NCI-H526 (cell line): ENCODE measurements at places on chromosomes 2 and 18.

GRCh38 chr2:236205867-236206645 is 37.9 kb upstream of the GBX2 start:
- DNase-seq = no peak

GRCh38 chr2:2243666-2244065 is 87.4 kb downstream of the MYT1L start:
- DNase-seq = no peak

GRCh38 chr2:188663301-188663700 is 310.9 kb upstream of the COL3A1 start:
- no peak for DNase-seq

- DNase-seq = no peak
Measured at GRCh38 chr18:53952700-53953099, 271.8 kb downstream of the MBD2 start.

GRCh38 chr2:136057023-136057801 is 60.7 kb downstream of the CXCR4 start:
- no peak for DNase-seq

GRCh38 chr2:49291619-49292018 is 137.3 kb upstream of the FSHR start:
- DNase-seq = no peak

- DNase-seq = no peak
Measured at GRCh38 chr18:35239314-35239713, 1.5 kb upstream of the ZNF397 start.

GRCh38 chr2:83388804-83389203 is 1070.3 kb downstream of the SUCLG1 start:
- no peak for DNase-seq

DNA sequence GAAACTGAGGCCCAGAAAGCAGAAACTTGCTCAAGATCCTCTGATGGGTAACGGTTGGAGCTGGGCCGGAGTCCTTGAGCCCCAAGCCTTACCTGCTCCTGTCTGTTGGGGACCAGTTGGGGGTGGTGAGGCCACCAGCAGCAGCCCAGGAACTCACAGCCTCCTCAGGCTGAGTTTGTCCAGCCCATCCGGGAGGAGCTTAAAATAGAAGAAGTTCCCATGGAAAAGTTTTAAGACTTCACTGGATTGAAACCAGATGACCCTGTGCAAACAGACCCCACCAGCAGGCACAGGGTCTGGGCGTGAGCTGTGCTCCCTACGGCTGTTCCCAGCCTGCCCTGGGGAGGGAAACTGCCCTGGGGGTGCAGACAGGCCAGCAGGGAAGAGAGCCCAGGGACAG is 40.6 kb upstream of the FOSL2 start:
- no peak for DNase-seq

DNA sequence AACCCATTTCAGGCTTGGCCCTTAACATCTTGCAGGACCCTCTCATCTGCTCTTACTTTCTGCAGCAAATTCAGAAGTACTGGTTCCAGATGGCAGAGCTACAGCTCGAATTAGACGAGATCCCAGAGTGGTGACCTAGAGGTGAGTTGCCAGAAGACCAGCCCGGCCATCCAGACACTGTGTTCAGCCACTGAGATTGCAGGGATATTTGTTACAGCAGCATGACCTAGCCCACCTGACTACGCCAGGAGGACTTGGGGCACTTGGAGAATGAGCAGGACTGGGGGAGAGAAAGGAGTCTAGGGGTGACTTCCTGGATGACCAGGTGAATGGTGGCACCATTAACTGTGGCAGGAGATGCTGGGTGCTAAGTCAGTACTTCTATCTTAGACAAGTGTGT is 67.2 kb upstream of the ID2 start:
- no peak for DNase-seq

GRCh38 chr2:235106874-235107639 is 155.2 kb downstream of the SH3BP4 start:
- DNase-seq = peak; percentile 45

DNA sequence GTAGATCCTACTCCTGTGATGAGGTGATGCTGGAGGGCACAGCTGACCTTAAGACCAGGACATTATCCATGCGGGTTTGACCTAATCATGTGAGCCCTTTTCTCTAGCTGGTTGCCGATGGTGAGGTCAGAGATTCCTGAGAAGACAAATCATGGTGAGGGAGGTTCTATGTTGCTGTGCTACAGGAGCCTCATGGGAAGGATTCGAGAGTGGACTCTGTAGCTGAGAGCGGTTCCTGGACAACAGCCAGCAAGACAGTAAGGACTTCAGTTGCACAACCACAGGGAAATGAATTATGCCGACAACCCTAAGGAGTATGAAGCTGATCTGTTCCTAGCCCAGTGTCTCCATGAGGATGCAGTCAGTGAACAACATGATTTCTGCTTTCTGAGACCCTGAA is 80.4 kb downstream of the EPB41L3 start:
- no peak for DNase-seq

GRCh38 chr2:88737385-88737784 is 45.9 kb downstream of the RPIA start:
- no peak for DNase-seq

- no peak for DNase-seq
Measured at GRCh38 chr2:37569986-37570679, 101.3 kb downstream of the CDC42EP3 start.

GRCh38 chr2:182134201-182134600 is 148.5 kb downstream of the PPP1R1C start:
- DNase-seq = no peak

DNA sequence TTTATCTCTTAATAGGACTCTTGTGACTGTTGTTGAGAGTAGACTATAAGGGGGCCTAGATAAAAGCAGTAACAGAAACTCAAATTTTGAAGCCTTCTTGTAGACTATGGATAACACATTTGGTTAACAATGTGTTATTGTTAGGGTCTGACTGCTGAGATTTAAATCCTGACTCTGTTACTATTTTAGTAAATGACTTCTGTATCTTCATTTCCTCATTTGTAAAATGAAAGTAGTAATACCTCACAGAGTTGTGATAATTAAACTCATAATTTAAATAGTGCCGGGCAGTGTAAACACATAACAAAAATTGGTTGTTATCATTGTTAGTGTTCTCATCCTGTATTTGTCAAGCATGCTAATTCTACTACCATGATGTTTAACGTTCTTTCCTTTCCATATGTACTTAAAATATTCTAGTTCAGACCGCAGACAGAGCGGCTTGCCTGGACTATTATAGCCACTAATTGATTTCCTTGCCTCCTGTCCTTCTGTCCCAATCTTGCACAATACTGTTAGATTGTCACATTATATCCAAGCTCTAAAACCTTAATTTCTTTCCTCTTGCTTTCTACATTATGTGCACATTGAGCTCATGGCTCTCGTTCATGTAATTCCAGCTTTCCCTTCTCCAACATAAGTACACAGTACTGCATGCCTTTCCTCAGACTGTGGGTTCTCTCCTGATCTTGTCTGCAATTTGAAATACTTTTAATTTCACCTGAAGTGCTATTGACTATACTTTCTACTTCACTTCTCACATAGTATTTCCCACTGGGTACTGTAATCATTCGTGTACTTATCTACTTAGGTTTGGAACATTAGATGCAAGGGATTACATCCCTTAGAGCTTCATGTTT is 48.4 kb downstream of the RBBP8 start:
- DNase-seq = no peak

GRCh38 chr2:53467467-53468180 is 300.0 kb upstream of the CHAC2 start:
- DNase-seq = no peak

DNA sequence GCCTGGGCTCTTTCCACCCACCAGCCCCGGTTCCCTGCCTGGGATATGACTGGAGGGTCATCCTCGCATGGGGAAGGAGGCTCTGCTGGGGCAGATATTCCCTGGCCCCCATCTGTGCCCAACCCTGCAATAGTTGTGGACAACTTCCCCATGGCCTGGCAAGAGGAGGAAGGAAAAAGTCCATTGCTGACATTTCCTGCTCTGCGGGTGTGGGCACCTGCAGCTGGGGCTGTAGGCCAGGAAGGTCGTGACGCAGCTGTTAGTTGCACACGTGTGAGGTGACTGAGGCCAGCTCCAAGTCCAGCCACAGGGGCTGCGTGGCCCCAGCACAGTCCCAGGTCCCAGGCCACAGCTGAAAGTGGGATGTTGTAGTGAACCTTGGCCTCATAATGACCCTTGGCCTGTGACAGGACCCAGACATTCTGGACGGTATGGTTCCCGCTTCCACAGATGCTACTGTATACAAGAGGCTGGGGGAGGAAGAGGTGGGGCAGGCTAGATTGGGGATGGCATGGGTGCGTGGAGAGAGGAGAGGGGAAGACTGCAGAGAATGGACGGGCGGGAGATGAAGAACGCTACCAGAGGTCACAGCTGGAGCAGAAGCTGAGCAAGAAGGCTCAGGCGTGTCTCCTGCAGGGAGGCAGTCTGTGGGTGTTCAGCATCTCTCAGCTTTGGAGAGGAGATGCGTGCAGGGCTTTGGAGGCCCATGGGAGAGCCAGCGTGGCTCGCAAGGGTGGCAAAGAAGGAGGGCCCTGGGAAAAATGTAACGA is 22.1 kb downstream of the OTOF start:
- DNase-seq = no peak

DNA sequence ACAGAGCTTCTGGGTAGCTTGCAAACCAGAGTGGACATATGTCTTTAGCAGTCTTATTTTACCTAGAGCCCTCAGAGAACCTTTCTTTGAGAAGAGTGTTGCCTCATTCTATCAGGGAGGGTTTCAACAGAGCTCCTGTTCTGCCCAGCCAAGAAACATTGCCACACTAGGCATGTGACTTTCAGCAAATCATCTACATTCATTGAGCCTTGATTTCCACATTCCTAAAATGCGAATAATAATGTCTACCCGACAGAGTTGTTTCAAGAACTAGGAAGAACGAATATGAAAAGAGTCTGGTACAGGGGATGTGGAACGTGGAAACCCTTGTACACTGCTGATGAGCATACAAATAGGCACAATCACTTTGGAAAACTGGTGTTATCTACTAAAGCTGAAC is 7.8 kb upstream of the PRKAG3 start:
- DNase-seq = no peak
